Stimulated activated CD8-positive, alpha-beta memory T cell treated with anti-CD3 and anti-CD28 coated beads, Interleukin-7, amount 100 ng/mL, for 24 hours (primary cell): ENCODE measurements at places on chromosomes 11 and 22.

- no peak for DNase-seq
Observed at GRCh38 chr22:36775586-36775963, 344 bp downstream of the IFT27 start.

DNA sequence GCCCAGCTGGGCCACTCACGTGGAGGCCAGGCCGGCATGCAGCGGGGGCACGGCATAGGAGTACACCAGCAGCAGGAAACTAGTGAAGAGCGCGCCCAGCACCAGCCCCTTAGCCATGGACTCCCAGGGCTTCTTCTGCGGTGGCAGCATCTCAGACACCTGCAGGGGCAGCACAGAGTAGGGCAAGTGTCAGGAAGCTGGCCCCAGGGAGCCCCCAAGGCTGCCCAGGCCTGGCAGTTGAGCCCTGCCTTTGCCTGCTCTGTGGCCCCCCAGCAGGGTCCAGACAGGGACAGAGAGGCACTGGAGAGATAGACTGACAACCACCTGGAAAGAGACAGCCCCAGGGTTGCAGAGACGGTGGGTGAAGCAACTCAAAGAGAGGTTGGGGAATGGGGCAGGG lies 10.7 kb upstream of the SEC14L6 start:
- no peak for DNase-seq

DNA sequence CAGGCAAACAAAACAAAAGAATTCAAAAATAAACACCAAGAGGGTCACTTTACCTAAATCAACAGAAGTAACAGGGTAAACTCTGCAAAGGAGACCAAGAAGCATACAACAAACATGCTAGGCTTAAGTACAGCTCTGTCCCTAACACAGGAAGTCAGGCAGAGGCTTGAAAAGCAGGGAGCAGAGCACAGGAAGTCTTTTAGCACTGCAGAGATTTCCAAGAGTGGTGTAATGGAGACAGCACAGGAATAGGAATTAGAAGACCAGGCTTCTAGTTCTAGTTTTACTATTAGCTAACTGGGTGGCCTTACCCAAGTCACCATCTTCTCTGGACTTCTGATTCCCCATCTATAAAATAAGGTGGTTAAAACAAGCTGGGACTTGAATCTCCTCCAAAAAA lies 1.9 kb downstream of the RBFOX2 start:
- no peak for DNase-seq

- DNase-seq = no peak
Observed at GRCh38 chr22:48240935-48241230, 1478.4 kb downstream of the TBC1D22A start.

DNA sequence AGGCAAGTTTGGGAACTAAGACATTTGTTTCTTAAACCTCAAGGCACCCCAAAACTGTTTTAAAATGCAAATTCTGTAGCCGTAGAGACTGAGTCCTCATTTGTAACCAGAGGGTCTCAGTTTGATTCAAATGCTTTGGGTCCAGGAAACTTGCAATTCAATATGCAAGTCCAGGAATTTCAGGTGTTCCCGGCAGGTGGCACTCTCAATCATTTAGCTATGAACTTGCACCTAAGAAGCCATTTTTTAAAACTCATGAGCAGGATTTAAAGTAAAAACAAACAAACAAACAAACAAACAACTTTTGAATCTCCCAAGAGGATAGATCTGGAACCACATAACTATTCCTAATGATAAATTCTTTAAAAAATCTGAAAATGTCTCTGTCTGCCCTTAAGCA lies 8.7 kb upstream of the ABTB2 start:
- no peak for DNase-seq

DNA sequence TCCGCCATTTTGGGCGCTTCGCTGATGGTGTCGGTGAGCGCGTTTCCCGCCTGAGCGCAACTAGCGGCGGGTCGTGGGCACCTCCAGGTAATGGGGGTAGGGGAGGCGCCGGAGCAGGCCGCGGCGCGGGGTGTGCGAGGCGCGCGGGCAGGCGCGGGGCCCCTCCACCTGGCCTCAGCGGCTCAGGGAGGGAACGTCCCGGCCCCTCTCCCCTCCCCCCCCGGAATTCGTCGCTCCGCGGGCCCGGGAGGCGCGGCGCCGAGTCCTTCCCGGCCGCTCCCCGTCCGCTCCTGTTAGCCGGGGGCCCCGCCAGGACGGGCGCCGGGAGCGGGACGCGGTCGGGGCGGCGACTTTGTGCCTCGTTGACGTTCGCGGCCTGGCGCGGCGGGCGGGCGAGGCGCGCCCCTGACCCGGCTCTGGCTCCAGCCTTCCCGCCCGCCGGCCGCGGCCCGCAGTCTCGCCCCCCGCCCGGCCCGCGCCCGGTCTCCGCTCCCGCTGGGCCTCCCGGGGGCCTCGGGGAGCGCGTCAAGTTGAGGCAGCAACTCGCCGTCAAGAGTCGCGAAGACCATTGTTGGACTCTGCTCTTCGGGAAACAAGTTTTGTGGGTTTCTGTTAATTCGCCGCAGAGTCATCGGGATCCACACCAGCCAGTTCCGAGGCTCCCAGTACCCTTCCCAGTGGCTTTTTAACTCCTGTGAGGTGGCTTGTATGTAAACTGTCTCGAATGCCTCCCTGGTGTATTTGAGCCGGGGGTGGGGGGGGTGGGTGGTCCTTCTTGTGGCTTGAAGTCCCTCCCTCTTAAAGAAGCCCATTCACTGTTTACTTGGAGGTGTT lies at the start of gene PPP6R3:
Gene PPP6R3 (plus strand): TSS at position 12 of the 834 bp plus-strand sequence. CDS start 76,913 bp downstream, outside the sequence.
- DNase-seq = no peak

- DNase-seq = no peak
Observed at GRCh38 chr22:45456811-45457210, 43.3 kb downstream of the RIBC2 start.

DNA sequence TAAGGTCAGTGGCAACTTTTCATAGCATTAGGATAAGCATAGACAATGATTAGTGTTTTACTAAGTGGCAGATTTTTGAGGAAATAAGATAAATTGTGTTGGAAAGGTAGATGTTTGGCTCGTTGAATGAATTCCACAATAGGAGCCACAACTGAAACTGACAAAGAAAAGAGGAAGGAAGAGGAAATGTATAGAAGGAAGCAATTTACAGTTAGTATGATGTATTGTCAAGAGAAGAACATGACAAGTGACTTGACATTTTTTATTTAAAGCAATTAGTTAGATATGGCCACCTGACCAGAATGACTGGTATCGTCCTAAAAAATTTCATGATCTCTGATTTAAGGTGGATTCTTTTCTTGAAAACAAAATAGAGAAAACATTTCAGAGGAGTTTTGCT lies 3.1 kb upstream of the RAG2 start:
- no peak for DNase-seq

- DNase-seq = no peak
Observed at GRCh38 chr11:65944191-65944590, 1.1 kb upstream of the TSGA10IP start.

DNA sequence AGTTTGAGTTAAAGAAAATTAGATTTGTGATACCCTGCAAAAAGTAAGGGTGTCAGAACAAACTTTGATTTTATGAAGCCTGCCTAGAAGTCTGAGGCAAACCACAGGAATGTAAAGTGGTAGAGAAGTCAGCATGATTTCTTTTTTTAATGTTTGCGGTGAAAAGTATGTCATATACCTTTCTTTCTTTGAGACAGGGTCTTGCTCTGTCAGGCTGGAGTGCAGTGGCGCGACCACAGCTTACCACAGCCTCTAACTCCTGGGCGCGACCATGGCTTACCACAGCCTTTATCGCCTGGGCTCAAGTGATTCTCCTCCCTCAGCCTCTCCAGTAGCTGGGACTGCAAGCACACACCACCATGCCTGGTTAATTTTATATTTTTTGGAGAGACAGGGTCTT lies 4.7 kb downstream of the API5 start:
- no peak for DNase-seq

- DNase-seq = peak; percentile 40
Observed at GRCh38 chr22:44026630-44027511, 2.8 kb downstream of the PARVB start.

DNA sequence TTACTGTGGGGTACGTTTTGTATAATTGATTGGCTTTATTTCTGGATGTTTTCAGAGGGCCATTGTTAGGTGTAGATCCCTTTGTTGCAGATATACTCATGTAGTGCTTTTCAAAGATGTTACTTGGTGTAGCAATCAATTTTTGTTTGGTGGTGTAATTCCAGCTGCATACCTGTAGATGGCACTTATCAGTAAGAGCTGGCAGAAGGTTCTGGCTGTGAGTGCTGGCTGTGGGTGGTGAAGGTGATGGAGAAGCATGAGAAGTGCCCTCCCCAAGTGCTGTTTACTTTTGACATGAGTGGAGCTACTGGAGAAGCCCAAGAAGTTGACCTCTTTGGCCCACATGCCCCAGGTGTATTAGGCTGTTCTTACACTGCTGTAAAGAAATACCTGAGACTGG lies 1074.9 kb downstream of the FAM181B start:
- DNase-seq = no peak

DNA sequence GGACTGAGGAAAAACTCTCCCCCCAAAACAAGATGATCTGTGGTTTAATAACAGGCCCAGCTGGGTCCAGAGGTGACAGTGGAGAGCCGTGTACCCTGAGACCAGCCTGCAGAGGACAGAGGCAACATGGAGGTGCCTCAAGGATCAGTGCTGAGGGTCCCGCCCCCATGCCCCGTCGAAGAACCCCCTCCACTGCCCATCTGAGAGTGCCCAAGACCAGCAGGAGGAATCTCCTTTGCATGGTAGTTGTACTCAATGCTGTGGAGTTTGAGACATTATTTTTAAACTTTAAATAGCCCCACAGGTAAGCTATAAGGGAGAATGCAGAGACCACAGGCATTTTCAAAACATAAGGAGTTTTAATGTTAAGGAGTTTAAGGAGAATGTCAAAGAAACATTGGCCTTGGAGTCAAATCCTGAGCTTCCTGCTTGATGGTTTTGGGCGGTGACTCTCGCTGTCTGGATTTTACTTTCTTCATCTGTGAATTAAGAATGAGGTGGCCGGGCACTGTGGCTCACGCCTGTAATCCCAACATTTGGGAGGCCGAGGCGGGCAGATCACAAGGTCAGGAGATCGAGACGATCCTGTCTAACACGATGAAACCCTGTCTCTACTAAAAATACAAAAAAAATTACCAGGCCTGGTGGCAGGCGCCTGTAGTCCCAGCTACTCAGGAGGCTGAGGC lies 6.8 kb downstream of the APOL1 start:
- DNase-seq = no peak

GRCh38 chr22:49540084-49540912 lies 287.4 kb downstream of the BRD1 start:
- no peak for DNase-seq

DNA sequence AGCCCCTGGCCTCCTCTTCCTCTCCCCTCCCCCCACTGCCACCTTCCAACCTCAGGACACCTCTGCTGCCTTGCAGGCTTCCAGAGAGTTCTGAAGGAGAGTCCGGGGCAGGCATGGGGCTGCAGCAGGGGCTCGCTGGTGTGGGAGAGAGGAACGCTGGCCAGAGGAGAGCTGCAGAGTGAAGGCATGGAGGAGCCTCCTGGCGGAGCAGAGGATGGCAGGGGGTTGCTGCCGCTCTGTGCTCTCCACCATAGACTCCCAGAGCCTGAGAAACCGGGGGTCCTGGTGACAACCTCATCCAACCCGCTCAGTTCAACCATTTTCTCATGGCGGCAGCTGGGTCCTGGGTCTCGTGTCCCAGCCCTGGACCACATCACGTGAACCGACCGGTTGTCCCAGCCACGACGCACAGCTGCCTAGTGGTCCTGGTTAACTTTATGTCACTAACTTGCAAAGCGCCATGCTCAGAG lies 17.5 kb downstream of the MRGPRG start:
- no peak for DNase-seq

DNA sequence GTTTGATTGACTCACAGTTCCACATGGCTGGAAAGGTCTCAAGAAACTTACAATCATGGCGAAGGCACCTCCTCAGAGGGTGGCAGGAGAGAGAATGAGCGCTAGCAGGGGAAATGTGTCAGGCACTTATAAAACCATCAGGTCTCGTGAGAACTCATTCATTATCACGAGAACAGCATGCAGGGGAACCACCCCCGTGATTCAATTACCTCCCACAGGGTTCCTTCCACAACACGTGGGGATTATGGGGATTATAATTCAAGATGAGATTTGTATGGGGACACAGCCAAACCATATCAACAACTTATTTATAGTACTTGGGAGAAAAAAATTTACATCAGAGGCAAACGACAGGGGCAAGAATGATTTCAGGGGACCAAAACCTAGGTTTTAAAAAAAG lies 3.0 kb downstream of the ME3 start:
- no peak for DNase-seq
